ENCODE measurements at places on chromosomes 3 and 15.

DNA sequence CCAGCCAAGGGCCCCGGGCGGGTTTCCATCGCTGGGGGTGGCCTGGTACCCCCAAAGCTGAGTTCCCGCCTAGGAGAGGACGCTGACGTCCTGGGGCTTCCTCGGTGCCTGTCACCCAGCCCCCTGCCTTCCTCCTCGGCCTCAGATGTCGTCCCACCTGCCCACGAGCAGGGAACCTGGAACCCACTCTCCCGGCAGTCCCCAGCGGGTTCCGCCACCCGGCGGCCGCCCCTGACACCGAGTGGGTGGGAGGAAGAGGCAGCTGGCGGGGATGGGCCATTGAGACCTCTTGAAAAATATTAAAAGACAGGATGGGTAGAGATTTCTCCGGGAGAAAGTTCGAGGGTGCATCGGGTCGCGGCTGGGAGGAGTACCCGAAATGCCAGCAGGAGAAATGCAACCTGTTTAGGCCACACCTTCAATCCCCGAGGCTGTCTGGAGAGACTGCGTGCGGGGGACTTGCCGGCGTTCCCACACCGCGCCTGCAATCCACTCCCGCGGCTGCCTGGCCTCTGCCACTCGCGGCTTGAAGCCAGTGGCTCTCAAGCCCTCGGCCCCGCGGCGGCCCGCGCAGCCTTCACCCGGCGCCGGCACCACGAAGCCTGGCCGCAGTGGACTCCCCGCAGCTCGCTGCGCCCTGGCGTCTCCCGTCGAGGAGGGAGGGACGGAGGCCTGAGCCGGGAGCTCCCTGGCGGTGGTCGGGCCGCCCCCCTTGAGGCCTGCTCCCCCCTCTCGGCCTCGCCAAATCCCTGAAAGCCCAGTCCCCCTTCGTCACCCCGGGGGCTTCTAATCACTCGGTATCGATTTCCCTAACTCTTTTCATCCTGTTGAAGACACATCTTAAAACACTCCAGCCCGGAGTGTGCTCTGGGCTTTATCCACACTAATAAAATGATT is 8.6 kb upstream of the NR2F2 start:
- DNase-seq, result no peak

- DNase-seq, result no peak
Observed at GRCh38 chr3:138195481-138195880, 8.4 kb downstream of the ARMC8 start.

- DNase-seq, result no peak
Observed at GRCh38 chr3:80770106-80771074, 991.1 kb downstream of the GBE1 start.

- DNase-seq, result no peak
Observed at GRCh38 chr3:103127098-103127630, 692.3 kb downstream of the ZPLD1 start.

- DNase-seq, result no peak
Observed at GRCh38 chr3:53188136-53188685, 27.2 kb downstream of the PRKCD start.

- no peak for DNase-seq
Observed at GRCh38 chr3:52350981-52351761, 35.1 kb downstream of the DNAH1 start.

- DNase-seq, result no peak
Observed at GRCh38 chr3:120470870-120471269, 20.1 kb upstream of the FSTL1 start.

- no peak for DNase-seq
Observed at GRCh38 chr3:127097481-127097880, 95.5 kb upstream of the PRR23E start.

- DNase-seq, result no peak
Observed at GRCh38 chr3:167001374-167001773, 378.7 kb downstream of the ZBBX start.

GRCh38 chr3:23797491-23797890 is 8.3 kb upstream of the UBE2E1 start:
- DNase-seq, result no peak

- no peak for DNase-seq
Observed at GRCh38 chr3:67558426-67558825, 96.0 kb downstream of the SUCLG2 start.

DNA sequence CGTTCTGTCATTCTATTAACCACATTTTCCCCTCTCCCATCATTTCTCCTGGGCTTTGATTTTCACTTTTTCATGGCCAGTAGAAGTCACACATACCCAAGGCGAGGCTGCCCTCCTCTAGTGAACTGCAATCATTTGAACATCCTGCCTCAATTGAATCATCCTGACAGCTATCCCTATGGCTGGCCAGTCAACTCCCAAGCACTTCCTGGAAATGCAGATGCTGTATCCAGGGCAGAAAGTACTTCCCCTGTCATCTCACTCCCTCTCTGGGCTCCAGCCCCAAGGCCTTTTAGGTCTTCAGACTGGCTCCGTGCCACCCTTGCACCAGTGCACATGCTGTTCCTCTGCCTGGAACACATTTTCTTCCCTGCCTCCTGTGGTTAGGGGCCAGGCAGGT is 738.3 kb upstream of the CFAP20DC start:
- DNase-seq, result no peak

DNA sequence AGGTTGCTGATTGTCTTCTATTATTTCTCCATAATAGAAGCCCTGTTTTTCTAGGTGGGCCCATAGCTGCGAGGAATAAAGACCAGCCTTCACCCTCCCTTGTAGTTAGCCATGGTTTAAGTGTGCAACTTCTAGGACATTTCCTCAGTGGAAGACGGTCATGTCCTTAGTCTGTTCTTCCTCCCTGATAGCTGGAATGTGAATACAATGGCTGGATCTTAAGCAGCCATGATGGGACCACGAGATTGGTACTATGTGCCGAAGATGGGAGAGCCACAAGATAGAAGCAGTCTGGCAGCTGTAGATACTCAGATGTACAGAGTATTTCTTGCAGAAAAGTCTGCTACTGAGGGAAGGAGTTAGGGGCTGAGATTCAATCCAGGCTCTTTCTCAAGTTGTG is 152.9 kb downstream of the PTPRG start:
- no peak for DNase-seq

GRCh38 chr3:113947372-113948014 is at the start of gene ZDHHC23:
Gene ZDHHC23, plus strand, starts transcription at chr3:113948013. Its CDS starts 790 bp downstream, at chr3:113948803.
- peak; percentile 76 for DNase-seq

DNA sequence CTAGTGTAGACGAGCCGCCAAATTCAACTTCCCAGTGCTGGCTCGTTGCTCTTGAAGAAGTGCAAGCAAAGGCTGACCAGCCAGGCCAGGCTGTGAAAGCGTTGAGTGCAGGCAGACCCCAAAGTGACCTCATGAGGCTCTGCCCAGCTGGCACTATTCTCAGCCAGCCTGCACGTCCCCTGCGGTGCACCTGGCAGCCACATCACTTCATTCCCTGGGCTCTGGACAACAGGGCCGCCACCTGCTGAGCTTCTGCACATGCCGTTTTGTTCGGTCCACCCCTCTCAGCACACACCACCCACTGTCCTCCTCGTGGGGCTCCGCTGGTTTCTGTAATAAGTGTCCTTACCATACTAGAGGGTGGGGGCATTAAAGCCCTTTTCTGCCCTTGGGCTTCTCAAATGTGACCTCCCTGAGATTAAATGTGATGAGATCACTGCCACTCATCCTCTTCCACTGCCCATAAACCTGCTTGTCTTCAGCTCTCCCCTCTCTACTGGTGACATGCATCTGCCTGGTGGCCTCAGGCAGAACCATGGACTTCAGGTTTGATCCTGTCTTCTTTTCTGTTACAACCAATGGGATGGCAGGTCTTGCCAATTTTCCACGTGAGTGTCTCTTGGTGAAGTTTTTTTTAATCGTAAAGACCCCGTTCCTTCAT is 6.1 kb downstream of the RASGRF1 start:
- DNase-seq, result peak; percentile 59

GRCh38 chr15:91128016-91128415 is 28.0 kb downstream of the SV2B start:
- no peak for DNase-seq

DNA sequence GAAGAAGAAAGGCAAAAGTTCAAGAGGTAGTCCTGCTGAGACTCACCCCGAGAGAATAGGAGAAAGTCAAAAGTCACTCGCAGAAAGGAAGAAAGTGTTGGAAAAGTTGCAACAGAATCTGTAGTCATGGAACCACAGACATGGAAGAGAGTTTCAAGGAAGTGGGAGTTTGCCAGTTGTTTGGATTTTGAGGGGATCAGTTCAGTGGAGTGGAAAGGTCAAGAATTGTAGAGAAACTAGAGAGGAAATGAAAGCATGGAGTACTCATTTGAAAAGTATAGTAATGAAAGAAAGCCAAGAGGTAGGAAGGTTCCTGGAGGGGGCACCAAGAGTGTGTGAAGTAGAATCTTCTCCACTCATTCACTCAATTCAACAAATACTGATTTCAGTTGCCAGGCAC is 34.7 kb downstream of the SPTSSB start:
- DNase-seq, result no peak

DNA sequence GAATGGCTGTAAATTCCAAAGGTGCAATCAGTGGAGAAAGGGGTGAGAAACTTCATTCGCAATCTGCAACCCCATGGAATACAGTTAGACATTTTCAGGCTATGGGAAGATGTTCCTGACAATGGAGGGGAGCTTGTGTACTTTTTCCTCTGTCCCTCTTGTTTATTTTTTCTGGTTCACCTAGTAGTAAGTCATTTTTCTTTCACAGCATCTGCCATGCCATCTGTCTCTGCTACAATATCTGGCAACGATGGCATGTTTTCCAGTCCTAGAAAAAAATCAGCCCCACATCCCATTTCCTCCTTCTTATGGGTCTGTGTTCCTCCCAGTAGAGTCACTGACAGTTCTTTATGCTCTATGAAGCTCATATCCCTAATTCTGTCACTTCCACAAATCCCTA is 76.0 kb downstream of the SSR3 start:
- no peak for DNase-seq

- no peak for DNase-seq
Observed at GRCh38 chr15:60370869-60371136, 27.0 kb downstream of the ANXA2 start.

DNA sequence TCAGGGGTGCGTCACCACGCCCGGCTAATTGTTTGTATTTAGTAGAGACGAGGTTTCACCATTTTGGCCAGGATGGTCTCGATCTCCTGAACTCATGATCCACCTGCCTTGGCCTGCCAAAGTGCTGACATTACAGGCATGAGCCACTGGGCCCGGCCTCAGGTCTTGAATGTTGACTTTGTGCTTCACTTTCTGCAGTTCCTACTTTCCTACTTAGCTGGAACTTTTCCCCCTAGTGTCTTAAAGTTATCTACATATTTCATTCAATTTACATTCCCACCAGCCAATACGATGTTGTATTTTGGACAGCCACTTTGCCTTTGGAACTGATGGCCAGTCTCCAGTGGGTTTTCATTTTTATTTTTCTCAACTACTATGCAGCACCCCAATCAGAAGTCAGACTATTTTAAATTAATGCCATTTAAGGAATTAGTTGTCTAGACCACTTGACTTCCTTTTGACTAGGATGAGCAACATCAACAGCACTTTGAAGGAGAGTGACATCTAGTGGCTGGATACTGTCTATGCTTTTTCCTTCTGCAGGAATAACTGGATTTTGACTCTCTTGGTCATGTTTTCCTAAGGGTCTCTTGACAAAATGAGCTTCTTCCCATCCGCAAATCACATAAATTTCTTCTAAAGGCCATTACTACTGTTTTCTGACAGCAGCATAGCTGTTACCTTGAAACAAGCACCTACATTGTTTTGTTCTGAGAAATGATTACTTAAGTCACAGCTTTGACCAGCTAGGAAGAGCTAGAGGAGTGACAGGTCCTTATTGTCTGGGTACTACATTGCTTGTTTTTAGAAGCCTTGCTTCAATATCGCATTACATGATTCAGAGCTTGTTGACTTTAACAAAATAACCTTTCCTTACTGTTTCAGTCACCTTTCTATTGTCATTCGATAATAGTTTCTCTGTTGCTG is 140.2 kb downstream of the ITPR1 start:
- DNase-seq, result peak; percentile 6

DNA sequence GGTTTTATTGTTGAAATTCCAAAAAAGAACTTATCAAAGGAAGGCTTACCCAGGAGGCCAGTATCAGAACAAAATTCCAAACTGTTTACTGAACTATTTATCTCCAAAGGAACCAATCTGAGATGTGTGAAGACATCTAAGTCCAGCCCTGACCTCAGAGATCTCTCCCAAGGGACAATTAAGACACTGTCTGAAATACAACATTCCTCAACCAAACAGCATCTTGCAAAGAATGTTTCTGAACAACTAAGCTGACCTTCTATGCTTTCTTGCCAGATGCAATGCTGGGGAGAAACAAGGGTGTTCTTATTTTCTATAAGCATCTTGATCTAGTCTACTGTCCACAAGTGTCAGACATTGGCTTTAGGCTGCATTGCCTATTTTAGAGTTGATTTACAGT is 13.6 kb downstream of the PDZRN3 start:
- DNase-seq, result no peak
